ENCODE measurements at places on chromosomes 6 and 20.
A peak's percentile ranks its signal among the peaks of the same experiment; 100 is the strongest.

GRCh38 chr20:41476013-41476441, 109.4 kb upstream of the EMILIN3 start:
- DNase-seq = peak; percentile 71

DNA sequence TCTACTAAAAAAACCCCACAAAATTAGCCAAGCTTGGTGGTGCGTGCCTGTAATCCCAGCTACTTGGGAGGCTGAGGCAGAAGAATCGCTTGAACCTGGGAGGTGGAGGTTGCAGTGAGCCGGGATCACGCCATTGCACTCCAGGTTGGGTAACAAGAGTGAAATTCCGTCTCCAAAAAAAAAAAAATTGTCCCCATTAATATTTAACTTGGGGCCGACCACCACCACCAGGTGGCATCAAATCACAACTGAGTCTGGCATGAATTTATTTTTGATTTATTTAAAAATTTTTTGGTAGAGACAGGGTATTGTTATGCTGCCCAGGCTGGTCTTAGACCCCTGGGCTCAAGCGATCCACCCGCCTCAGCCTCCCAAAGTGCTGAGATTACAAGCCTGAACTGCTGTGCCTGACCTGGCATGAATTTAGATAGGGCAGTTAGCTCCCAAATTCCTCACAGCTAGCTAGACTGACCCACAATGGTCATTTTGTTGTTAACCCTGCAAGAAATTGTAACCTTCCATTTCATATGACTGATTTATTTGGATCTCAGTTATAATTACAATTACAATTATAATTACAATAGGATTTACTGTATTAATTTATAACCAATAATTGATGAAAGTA, 17.1 kb upstream of the BEND3 start:
- peak; percentile 16 for DNase-seq

DNA sequence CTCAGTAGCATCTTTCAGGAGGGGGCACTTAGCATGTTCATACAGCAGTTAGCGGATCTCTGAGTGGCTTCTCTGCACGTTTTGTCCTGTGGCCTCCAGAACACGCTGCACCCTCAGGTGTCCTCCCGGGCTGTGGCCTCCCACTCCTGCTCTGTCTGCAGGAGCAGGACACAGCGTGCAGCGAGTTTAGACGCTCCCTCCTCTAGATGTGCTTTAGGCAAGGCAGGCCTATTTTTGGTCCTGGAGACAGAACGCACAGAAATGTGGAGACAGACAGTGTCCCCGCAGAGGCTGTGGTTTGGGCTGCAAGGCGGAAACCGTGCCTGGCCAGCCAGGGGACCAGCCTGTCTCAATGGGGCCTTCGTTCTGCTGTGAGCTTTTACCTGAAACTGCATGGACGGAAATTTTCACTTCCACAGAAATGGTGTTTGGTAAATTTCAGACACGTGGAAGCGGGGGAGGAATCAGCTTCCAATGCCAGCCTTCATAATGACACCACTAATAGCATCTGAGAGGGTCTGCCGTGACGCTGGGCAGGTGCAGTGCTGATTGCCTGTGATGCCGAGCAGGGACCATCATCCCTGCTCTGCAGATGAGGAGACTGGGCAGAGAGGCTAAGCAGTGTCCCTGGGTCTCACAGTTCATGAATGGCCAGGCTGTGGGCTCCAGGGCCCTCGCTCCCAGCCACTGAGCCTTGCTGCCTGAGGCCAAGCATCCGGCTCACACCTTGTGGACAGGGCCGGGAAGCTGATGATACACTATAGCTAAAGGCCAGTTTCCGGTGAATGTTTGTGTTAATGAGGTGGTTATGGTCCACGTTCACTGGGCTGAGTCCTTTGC, 120.9 kb downstream of the SYCP2 start:
- DNase-seq = no peak

GRCh38 chr6:103280417-103280816, 1579.3 kb downstream of the HACE1 start:
- DNase-seq = no peak

DNA sequence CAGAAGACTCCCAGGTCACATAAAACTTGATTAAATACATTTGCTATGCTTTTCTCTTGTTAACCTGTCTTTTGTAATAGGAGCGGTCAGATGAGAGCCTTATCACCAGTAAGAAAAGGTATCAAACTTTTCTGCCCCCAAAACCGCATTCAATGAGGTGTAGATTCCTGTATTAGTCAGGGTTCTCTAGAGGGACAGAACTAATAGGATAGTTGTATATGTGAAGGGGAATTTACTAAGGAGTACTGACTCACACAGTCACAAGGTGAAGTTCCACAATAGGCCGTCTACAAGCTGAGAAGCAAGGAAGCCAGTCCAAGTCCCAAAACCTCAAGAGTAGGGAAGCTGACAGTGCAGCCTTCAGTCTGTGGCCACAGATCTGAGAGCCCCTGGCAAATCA, 32.7 kb downstream of the PTPRK start:
- DNase-seq = no peak

- DNase-seq = no peak
Measured at GRCh38 chr6:154166140-154166539, 127.1 kb downstream of the OPRM1 start.

GRCh38 chr6:170083236-170084051, 207.4 kb downstream of the DLL1 start:
- DNase-seq = no peak

- DNase-seq = no peak
Measured at GRCh38 chr6:158312672-158313397, 570 bp downstream of the TULP4 start.

- DNase-seq = no peak
Measured at GRCh38 chr20:24584538-24585356, 115.3 kb downstream of the SYNDIG1 start.

DNA sequence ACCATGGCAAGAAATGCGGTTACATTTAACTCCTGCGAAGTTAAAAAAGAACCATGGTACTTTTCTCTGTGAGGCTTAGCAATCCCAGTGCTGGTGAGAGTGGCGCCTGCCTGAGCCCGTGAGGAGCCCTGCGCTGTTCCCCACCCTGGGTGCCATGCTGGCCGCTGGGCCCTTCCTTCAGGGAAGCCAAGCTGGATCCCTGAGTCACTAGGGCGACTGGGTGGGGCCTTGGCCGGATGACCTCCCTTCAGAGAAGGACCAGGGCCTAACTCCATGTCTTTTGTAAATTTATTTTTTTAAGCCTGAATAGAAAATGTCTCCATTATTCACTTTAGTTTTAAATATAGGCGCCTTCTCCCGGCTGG, 209.1 kb downstream of the ERMARD start:
- DNase-seq = no peak

DNA sequence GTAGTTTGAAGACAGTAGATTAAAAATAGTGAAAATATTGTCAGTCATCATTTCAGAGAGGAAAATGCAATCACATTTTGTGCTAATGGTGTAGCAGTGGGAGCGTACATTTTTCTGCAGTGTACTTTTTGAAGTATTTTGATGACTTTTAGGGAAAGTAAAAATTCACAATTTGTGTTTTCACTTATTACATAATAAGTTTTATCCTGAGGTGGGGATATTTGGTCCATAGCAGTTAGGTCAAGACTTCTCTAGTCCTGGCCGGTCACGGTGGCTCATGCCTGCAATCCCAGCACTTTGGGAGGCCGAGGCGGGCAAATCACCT, 122.3 kb downstream of the SASH1 start:
- DNase-seq = no peak

GRCh38 chr6:6105472-6106036, 98.8 kb upstream of the NRN1 start:
- DNase-seq = no peak

- no peak for DNase-seq
Measured at GRCh38 chr20:13271098-13271497, 50.0 kb downstream of the ISM1 start.

DNA sequence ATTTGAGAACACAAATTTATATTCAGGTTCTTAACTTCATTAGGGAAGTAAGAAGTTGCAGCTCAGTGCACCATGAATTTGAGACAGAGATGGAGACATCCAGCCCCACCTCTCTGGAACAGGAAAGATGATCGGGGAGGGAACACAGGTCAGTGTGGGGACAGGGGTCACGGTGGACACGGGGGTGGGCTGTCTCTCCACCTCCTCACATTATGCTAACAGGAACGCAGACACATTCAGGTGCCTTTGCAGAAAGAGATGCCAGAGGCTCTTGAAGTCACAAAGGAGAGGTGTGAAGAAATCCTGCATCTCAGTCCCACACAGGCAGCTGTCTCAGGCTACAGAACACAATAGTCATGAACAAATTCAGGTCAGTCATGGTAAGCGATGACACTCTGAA, 3.1 kb downstream of the HLA-C start:
- no peak for DNase-seq

GRCh38 chr6:160005861-160006540, 37.1 kb downstream of the IGF2R start:
- no peak for DNase-seq

DNA sequence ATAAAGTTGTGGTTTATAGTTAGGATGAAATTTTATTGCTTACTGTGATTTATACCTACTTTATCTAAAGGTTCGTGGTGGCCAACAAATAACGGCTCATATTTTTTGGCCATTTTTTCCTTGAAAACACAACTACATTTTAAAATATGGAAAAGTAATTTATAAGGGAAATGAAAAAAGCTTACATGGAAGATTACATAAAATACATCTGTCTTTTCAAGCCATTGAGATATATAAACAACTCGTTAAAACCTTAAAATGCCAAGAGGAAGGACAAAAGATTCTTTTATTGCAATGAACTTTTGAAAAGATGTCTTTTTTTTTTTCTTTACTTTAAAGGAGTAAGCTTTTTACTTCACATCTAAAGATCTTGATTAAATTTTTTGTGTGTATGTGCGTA, 55.4 kb upstream of the EYA4 start:
- DNase-seq = no peak

DNA sequence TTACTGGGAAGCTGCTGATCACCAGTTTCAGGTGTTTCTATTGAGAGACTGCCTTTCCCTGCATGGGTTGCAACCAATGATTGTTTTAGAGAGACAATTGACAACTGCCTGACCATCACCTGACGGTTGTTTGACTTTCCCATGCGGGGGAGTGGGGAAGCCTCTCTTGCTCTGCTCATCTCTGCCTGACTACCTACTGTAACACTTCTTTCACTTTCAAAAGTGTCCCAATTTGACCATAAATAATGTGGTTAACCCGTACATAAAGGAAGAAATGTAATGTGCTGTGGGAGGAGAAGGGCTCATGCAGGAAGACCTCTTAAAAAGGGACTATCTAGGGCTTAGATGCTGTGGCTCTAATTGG, 122.1 kb upstream of the PHACTR1 start:
- DNase-seq = no peak

DNA sequence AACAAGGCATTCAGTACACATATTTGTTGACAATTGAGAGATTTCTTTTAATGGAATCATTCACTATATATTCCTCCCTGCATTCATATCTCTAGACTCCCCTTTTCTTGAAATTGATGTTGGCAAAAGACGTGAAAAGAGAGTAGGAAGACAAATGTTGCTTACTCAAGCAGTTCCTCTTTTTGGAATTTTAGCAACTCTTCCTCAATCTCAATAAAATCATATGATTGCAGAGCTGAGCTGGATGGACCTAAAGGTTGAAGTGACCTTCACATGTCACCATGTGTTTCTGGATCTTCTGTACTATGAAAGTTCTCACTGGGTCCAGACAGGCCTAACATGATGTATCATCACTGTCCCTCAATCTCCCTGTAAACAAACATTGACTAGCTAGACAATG, 18.6 kb downstream of the ADGRF1 start:
- DNase-seq = no peak

GRCh38 chr6:112066606-112067005, 12.7 kb downstream of the CCN6 start:
- DNase-seq = no peak

DNA sequence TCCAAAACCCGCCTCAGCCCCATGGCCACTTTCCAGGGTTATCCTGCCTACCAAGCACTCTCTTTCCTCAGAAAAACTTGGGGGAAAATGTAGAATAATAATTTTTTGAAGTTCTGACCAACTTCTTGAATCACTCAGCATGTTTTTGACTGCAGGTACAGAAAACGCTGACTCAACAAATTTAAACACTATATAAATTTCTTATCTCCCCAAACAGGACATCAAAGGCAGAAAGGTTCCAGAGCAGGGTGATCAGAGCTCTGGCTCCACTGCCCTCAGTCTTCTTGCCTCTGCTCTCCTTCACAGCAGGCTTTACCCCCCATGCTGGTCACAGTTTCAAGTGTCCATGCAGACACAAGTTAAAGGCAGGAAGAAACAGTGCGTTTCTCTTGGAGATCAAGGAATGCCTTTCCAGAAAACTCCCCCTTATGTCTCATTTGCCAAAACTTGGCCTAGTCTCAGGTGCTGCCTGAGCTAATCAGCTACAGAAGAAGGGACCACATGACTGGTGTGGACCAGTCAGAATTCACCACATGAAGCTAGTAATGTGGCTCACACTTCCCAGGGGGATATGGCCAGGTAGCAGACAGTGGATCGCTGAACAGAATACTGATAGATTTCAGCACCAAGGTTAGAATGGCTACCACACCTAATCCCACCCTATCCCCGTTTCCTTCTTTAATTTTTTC, 24.4 kb upstream of the SLC17A3 start:
- DNase-seq = no peak

DNA sequence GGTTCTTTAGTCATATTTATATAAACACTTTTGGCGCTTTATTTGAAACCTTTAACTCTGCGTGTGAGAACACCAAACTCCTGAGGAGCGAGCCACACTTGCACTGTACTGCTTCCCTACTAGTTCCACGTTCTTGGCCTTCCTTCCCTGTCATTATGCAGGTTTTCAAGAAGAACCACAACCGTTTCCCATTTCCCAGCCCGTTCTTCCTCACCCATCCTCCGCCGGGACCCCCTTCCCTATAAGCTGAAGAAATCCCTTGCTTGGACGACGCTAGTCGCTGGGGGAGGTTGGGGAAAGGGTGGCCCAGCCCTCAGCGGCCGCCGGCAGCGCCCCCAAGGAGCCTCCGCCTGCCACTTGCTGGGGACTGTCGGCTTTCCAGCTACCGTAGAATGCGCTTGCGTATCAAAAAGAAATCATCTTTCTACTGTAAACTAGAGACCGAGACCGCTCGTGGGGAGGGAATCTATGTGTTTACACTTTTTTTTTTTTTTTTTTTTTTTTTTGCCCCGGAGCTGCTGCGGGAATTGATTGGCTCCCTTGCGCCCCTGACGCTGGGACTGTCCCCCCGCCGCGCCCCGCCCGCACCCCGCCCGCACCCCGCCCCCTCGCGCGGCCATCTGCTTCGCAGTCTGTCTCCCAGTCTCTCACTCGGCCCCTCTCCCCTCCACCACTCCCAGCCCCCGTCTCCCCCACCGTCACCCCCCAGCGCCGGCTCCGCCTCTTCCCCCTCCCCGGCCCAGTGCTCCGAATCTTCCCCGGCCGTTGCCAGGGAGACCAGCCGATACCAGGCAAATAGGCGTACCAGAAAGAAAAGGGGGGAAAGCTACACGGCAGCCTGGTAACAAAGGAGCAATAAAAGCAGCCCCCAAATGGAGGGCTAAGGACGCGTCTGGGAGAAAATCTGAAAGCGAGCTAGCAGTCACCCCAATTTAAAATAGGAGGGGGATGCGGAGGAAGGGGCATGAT, 2.3 kb upstream of the MARCKS start:
- peak; percentile 88 for DNase-seq

- DNase-seq = no peak
Measured at GRCh38 chr6:109998159-109998785, 20.2 kb downstream of the GPR6 start.
